ENCODE measurements at places on chromosomes 1 and 21. TPM values are rescaled to one million over a fixed set of nuclear protein-coding genes. Genes with fewer than 3 reads are reported as not detected.

DNA sequence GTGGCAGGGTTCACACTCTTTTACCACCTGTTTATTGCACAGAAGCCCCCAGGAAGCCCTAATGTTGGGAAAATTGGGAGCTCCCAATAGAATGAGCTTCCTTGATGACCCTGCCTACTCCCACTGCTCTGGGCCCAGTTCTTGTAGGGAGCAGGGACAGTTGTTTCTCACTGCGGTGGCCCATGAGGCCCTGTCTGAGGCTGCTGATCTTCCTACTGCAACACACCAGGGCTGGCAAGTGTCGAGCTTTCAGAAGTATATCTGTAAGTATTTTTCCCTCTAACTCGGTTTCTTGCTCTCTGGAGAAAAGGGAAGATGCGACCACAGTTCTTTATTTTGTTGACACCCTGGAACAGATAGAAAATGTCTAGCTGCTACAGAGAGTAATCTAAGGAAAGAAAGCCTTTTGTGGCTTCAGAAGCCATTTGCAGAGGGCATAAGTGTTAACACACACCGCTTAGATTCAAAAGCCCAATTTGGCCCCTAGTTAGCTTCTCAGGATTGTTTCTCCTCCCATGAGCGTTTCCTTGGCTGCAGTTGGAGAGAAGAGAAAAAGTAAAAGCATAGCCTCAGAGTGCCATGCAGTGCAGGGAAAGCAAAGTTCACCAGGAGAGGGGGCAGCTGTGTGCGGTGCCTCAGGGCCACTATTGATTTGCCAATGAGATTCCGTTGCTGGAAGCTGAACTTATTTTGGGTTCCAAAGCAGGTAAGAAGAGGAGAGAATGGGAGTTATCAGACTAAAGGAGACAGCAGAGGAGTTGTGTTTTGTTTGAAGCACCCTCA is 102.6 kb downstream of the SELENOF start:
- DNase-seq = no peak

DNA sequence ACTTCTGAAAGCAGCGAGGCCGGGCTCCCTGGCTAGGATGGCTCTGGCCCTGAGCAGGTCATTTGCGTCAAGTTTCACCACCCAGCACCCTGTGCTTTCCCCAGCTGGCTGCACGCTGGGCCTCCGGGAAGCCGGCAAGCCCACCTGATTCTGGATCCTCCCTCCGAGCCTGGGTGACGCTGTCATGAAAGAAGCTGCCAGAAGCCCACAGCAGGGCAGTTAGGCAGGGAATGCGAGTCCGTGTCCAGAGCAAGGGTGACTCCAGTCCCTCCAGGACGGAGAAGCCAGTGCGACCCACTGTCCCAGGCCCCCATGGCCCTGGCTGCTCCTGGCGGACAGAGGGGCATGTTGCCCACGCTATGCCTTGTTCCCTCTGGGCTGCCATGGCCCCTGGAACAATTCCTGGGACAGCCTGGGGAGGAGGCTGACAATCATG is 44.4 kb upstream of the PCBP3 start:
- DNase-seq = no peak

- DNase-seq = no peak
These were observed 45.4 kb downstream of the AGPAT3 start for GRCh38 chr21:43910460-43910859.

DNALI1 gene
- total RNA-seq = 3.8 TPM

GRCh38 chr1:180271272-180272255 is 41.5 kb downstream of the LHX4 start:
- peak; percentile 86 for DNase-seq

C1orf87 gene
- not detected for total RNA-seq

DNA sequence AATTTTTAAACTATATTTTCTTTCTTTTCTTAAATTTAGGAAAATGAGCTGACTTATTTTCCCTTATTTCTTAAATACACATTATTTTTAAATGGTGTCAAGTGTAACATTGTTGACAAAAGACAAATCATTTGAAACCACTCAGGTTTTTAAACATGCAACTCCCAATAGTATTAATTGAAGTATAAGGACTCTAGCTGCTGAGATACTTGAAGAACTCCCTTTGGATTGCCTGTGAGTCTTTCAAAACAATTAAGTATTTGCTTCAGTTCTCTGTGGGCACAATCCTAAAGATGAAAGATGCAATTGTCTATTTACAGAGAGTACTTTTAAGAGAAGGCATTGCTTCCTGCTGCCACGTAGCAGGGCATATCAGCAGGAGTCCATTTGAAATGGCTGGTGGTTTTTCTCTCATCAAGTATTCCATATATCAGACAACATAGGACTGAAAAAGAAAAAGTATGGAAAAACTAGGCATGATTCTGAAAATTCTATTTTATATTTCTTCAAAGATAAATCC is 373.4 kb downstream of the NEGR1 start:
- no peak for DNase-seq

DNA sequence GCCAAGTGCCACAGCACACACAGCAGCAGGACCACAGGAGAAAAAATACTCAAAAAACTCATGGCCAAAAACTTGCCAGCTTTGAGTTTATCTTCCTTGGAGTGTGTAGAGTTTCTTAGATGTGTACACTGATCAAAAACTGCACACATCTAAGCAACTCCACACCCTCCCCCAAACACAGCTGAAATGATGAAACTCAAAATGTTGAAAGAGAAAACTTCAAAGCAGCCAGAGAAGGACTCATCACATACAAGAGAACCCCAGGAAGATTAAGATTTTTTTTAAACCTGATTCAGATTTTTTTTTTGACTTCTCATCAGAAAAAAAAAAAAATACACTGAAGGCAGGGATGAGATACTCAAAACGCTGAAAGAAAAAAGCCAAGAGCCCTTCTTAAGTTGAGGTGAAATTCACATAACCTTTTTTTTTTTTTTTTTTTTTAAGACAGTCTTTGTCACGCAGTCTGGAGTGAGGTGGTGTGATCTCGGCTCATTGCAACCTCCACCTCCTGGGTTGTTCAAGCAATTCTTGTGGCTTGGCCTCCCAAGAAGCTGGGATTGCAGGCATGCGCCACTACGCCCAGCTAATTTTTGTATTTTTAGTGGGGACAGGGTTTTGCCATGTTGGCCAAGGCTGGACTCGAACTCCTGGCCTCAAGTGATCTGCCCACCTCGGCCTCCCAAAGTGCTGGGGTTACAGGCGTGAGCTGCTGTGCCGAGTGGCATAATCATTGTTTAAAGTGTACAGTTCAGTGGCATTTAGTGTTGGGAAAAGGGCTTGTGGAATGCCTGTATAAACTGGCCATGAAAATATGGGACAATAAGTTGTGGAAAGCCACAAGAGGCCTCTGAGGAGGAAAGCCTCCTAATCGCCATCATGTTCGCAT is 20.9 kb upstream of the PDXK start:
- DNase-seq = peak; percentile 64

DNA sequence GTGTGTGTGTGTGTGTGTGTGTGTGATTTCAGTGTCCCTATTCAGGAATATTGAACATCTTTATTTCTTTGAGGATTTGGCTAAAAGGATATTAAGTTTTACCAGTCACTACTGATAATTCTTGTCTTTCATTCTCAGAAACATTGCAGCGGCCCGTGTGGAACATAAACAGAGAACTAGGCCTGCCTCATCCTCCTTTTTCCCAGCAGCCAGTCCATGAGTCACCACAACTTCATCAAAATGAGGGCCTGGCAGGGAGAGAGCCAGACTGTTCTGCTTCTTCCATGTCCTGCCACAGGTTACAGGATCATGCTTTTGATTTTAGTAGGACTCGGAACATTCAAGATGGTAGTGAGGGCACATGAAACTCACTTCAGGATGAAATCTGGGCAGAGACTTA is 50.7 kb downstream of the LRIG2 start:
- no peak for DNase-seq

SAMD11 gene
- total RNA-seq = 29.0 TPM

EXO1 gene
- total RNA-seq = 67.1 TPM

All from Daoy (cell line).